Kidney capillary endothelial cell (primary cell): ENCODE measurements at places on chromosomes 7 and 10.
A peak's percentile ranks its signal among the peaks of the same experiment; 100 is the strongest.

GRCh38 chr7:82105463-82105862 lies 335.6 kb upstream of the HGF start:
- peak; percentile 83 for DNase-seq

DNA sequence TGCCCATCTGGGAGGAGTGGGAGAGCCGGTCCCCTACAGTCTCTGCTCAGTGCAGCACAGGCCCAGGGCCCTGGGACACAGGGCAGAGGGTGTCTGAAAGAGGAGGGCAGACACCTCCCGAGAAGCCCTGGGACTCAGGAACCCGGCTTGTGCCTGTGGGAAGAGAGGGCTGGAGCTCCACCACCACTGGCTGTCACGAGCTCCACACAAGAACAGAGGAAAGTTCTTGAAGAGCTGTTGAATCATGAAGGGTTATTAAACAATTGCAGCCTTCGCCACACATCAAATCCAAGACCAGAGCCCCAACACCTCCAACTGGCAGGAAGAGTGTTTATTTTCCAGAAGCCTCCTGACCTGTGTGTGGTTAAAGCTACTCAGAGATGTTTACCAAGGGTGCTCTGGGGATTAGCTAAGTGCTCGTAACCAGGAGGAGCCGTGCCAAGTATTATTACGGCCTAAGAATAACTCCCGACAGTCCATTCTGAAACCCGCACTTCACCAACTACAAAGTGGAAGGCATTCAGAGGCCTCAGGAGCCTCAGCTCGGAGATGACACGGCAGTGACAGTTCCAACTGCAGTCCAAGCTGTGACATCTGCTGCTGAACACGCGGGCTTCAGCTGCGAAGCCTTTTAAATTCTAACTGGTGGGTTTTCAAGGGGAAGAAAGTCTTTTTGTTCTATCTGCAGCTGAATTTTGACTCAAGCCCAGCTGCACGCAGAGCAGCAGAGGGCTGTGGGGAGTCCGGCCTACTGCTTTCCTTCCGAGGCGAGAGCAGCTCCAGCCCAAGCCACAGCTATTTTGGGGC lies 75.1 kb downstream of the MAD1L1 start:
- no peak for DNase-seq

DNA sequence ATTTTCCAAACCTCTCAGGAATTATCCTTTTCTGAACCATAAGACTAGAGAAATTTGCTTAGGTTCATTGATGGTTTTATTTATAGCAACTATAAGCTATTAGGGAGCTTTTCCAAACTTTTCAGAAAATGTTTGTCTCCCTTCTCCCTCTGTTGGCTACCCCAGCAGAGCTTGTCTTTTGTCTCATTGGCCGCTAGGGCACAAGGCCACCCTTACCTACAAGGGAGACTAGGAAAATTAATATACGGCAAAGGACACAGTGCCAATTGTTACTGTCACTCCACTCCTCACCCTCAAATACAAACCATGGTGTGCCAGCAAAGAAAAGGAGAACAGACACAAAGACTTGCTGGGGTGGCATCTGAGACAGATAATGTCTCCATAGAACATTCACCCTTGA lies 471.4 kb downstream of the XPNPEP1 start:
- DNase-seq = no peak

GRCh38 chr10:88805361-88805760 lies 2.8 kb downstream of the LIPM start:
- no peak for DNase-seq

GRCh38 chr10:120702032-120702431 lies 149.1 kb upstream of the WDR11 start:
- no peak for DNase-seq

DNA sequence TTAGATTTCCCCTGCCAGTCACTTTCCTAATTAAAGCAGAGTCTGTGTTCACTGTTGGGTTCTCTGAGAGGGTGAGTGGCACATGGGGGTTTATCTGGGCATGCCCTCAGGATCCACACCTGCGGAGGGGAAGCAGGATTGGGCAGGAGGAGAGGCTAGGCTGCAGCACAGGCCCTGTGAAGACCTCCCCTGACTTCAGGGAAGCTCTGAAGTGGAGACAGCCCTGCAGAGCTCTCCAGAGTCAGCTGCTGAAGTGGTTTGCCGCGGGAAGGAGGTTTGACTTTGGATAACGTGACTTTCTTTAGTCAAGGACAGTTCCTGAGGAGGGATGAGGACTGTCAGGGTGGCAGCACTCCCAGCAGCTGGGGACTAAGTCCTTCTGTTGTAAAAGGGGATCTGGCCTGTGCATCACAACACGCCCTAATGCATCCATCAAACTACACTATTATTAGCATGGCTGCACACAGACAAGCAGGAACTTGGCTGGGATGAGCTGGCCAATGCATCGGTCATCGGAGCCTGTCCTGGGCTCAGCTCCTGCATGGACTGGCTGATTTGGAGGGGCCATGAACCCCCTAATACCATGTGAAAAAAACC lies 50.9 kb upstream of the LEP start:
- no peak for DNase-seq
